Osteoblast (primary cell): ENCODE measurements at places on chromosomes 12 and 14.

DNA sequence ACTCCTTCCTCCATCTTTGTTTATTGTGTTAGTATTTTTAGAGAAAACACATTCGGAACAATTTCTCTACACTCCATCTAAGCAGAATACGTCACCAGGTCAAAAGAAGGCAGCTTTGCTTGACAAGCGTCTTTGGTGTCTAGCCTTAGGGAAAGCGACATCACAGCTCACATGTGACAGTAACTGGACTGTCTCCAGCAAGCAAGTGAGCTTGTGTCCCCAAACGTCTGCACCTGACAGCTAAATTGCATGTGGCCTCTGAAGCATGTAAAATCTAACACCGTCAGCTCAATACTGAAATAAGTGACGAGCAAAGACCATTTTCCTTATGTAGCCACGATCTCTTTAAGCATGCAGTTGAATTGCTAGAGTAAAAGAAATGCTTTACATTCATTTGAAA, 509.8 kb downstream of the GLT1D1 start:
- no peak for DNase-seq

GRCh38 chr14:56963381-56963780, 153.1 kb upstream of the OTX2 start:
- DNase-seq = no peak

- no peak for DNase-seq
Measured at GRCh38 chr12:95151821-95152220, 65.4 kb downstream of the FGD6 start.

DNA sequence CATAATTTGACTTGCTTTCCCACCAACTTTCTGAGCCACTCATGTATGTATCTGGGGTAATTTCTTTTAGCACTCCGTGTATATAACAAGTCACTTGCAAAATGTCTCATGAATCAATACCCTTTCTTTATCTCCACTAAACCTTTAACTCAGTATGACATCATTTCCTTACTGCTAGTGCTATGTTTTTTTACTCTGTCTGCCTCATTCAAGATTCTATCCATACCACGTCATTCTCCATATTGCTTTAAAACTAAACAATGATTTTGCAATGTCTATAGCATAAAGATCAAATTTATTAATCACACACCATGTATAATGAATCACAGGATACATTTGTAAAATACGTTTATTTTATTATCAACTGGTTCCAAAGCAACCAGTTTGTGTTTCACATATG, 178.2 kb downstream of the PIK3C2G start:
- DNase-seq = no peak

GRCh38 chr14:65348137-65348536, 64.4 kb upstream of the FUT8 start:
- no peak for DNase-seq

GRCh38 chr12:7096979-7097378, 4.7 kb upstream of the C1R start:
- no peak for DNase-seq

- no peak for DNase-seq
Measured at GRCh38 chr12:63445224-63445880, 222.9 kb downstream of the DPY19L2 start.

DNA sequence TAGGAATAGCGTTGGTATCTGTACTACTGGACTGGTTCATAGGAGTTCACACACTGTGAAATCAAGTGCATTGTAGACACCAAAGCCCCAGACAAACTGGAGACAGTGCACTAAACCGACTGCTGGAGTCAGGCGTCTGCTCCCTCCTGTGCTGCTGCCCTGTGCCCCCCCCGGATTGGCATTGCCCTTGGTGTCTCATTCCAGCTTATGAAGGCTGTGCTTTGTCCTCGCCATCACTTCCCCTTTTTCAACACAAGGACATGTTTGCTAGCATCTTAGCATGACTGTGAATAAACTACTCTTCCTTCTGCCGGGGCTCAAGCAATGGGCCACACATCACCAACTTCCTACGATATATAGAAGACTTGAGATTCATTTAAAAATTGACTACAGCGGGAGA, 84.0 kb downstream of the TMCC3 start:
- no peak for DNase-seq

GRCh38 chr12:108315486-108316105, 23.5 kb downstream of the CMKLR1 start:
- DNase-seq = no peak

DNA sequence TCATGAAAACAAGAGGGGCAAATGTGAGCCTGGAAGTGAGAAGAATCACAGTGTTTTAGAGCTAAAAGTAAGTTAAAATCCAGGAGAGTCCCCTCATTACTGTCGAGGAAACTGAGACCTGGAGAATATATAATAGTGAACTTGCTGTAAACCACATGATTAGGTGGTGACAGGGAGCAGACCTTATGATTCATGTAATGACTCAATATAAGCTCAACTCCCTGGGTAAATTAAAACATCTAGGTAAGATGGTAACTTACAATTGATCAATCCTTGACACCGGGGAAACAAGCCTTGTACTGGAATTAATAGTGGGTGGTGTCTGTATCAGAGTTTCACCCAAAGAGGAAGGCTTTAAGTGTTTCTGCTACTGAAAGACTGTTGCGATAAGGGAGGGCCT, 269.3 kb downstream of the SNAPC1 start:
- DNase-seq = no peak

- peak; percentile 99 for DNase-seq
Measured at GRCh38 chr12:12266873-12267741, at the start of gene LRP6. Gene LRP6 (minus strand): TSS chr12:12267044. CDS start chr12:12266735, 309 bp downstream.

- DNase-seq = no peak
Measured at GRCh38 chr12:124489915-124490583, 77.4 kb downstream of the NCOR2 start.

- peak; percentile 87 for DNase-seq
Measured at GRCh38 chr14:35406506-35407305, 2.2 kb upstream of the NFKBIA start.

DNA sequence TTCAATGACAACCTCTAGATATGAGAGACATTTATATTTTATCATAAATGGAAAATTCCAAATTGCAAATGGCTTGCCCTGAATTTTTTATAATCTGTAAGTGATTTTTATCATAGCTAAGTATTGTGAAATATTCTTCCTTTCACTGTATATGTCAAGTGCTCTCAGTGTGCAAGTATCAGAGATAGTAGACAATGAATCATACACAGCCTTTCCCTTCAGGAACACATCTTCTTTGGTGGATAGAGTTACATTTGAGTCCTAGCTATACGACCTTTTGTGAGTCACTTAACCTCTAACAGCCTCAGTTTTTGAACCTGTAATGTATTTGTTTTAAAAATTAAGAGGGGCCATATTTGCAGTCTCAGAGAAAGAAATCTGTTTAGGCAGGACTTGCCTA, 350.7 kb upstream of the SEL1L start:
- no peak for DNase-seq

DNA sequence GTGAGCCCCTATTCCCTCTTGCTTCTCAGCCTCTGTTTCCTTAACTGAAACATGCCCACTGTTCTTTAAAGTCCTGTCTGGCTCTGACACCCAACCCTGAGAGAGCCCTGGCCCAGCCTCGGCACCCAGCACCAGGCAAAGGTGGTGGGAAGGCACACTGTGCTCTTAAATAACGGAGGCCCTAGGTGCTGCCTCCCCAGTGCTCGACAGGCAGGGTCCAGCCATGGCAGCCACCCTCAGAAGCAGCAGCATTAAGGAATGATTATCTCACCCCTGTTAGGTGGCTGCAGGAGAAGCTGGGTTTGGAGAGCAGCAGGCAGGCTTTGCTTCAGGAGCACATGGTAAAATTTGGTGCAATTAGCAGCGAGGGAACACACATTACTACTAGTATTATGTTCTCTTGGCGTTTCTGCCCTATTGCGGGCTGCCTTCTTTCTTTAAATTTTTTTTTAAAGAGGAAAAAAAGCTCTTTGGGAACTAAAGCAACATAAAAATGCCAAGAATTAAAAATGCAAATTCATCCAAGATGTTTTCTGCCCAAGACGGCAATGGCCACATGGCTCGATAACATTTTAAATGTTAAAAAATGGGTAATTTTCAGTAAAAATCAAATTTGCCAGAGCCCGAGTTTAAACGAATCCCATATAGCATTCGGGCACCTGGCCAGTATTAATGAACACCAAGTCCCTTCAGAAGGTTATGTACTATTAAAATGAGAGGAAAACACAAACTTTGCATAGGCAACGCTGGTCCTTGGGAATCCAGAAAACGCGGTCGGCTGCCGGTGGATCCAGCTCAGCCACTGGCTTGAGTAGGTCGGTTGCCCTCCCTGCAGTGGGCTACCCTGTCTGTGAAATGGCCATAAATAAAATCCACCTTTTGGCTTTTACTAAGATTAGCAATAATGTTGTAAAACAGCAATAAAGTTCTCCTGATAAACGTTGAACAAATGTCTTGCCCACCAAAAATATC, 152.2 kb downstream of the BCL11B start:
- no peak for DNase-seq

DNA sequence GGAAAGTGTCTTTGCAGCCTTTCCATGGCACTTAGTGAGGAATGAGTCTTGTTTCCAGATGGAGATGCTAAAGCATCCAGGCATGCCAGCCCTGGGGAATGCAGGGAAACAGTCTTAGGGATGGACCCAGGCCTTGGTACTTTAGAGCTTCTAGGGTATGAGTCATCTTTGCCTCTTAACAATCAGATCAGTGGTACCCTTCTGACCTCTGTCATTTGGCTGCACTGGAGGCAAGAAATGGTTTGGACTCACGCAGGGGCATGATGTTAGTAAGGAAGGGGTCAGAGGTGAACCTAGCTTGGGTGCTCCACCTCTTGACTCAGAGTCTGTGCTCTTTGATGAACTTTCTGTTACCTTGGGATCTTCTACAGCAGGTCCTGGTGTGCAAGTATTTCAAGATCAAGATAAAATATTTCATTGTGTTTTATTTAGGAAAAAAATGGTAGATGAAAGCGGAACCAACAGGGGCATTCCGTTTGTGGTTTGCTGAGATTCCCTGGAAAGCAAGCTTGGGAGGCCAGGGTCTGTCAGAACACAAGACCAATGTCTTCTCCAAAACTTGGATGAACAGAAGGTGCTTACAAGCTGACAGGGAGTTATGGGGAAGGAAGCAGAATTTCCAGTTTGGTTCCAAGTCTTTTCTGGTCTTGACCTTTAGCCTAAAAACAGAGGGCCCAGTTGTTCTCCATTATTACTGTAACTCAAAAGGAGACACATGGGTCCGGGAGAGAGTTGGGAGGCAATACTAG, 216.2 kb downstream of the ZFP36L1 start:
- DNase-seq = peak; percentile 88

- no peak for DNase-seq
Measured at GRCh38 chr14:91653451-91653850, 78.4 kb downstream of the CATSPERB start.

DNA sequence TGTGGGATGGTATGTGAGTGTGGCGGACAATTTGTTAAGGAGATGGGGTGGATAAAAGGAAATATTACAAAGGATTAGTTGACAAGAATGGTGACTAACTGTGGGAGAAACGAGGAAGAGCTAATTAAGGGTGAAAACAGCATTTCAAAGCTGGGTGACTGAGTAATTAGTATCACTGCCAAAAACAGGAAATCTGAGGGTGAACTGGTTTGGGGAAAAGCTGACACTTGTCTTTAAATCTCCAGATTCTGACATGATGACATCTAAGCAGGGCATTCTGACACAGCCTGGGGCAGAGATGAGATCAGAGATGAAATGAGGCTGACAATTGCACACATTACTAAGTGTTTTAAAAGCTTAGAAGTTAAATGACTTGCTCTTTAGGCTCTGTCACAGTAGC, 42.4 kb upstream of the CCDC175 start:
- no peak for DNase-seq

DNA sequence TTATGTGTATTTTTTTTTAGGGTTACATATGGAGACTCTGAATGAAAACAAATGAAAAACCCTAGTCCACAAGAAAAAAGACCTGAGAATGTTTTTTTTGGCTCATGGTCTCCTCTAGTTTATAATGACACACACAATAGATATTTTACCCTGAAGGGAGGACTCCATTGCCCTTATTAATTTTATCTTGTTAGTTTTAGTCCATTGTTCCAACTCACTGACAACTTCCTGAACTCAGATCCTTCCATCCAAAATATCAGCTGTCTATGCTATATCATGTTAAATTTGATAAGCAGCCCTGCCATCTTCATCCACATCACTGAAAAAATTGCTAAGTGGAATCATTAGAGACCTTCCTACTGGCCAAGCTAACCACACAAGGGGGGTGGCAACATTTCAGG, 232.1 kb downstream of the MON2 start:
- no peak for DNase-seq

DNA sequence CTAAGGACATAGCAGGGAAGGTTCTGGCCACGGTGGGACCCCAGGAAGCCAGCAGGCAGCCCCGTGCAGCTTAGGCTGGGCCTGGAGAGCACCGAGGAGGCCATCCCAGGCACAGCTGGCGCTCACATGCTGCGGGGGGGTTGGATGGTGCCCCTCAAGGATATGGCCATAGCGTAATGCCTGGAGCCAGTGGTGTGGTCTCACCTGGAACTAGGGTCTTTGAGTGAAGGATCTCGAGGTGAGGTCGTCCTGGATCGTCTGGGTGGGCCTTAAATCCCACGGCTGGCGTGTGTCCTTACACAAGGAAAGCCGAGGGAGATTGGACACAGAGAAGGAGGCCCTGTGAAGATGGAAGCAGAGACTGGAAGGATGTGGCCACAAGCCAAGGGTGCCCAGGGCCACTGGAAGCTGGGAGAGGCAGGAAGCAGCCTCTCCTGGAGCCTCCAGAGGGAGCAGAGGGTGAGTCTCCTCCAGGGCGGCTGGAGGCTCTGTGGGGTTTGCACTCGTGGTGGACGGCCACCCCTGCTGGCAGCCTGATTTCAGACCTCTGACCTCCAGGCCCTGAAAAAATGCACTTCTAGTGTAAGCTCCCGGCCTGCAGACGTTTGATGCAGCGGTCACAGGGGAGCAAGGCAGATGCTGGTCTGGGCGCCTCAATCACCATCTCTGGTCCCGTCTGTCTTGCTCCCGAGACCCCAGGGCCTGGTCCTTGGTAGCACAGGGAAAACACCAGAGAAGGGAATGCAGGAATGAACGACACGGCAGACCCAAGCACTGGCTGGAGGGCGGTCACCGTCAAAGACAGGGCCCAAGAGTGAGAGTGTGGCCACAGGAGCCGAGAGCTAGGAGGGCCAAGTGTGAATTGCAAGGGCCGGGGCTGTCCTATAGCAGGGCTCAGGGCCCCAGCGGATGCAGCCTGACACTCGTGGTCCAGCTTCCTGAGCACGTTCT, 218.6 kb downstream of the KIF26A start:
- peak; percentile 72 for DNase-seq

GRCh38 chr14:65180725-65181025, 78.4 kb upstream of the MAX start:
- DNase-seq = no peak

DNA sequence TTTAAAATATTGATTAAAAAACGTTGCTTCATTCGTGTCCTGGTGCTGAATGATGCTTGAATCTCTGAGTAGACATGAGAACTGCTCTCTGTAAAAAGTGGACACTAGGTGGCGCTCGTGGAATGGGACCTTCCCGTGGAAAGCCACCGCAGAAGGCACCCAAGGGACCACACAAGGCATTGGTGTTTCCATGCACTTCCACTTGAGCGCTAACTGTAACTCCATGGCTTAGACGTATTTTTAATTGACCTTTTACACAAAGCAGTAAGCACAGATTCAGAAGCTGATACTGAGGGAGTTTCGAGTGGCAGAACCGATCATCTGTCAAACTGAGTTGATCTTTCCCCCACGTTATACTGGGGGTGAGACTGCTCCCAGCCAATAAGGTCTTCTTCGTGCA, 135.3 kb downstream of the PRKCH start:
- peak; percentile 89 for DNase-seq

- DNase-seq = no peak
Measured at GRCh38 chr12:3022411-3022810, 54.8 kb upstream of the TSPAN9 start.
